ENCODE measurements at places on chromosomes 4 and X. TPM values are rescaled to one million over a fixed set of nuclear protein-coding genes. Genes with fewer than 3 reads are reported as not detected.

The CYLC1 gene
- not detected for total RNA-seq

The PFKFB1 gene
- total RNA-seq, result 0.53 TPM

GRCh38 chr4:25484243-25484721 lies 107.2 kb downstream of the ANAPC4 start:
- no peak for DNase-seq

- DNase-seq, result no peak
Measured at GRCh38 chr4:110621328-110621812, 1.5 kb downstream of the PITX2 start.

GRCh38 chr4:29081234-29081955 lies 1638.8 kb upstream of the PCDH7 start:
- DNase-seq, result no peak

The SPANXN4 gene
- not detected for total RNA-seq

DNA sequence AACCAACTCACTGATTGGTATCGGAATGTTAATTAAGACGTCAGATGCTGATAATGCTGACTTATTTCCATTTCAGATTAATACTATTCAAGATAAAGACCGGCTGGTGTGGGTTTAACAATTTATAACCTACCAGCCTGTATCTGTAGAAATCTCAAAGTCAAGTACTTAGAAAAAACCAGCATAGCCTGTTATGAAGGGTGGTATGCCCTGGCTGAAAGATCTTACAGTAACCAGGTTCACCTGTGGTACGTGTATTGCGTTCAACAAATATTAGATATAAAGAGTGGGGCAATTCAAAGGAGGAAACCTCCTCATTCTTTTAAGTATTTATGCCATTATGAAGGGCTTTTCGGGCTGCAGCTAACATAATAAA lies 240.8 kb upstream of the ANXA3 start:
- DNase-seq, result no peak

The CCDC110 gene
- total RNA-seq, result 0.10 TPM

- DNase-seq, result no peak
Measured at GRCh38 chr4:184280137-184280536, 62.5 kb upstream of the ENPP6 start.

GRCh38 chr4:156941940-156942548 lies 29.6 kb downstream of the PDGFC start:
- no peak for DNase-seq

- no peak for DNase-seq
Measured at GRCh38 chr4:80085081-80085480, 12.1 kb upstream of the ANTXR2 start.

The LRAT gene
- total RNA-seq, result not detected

DNA sequence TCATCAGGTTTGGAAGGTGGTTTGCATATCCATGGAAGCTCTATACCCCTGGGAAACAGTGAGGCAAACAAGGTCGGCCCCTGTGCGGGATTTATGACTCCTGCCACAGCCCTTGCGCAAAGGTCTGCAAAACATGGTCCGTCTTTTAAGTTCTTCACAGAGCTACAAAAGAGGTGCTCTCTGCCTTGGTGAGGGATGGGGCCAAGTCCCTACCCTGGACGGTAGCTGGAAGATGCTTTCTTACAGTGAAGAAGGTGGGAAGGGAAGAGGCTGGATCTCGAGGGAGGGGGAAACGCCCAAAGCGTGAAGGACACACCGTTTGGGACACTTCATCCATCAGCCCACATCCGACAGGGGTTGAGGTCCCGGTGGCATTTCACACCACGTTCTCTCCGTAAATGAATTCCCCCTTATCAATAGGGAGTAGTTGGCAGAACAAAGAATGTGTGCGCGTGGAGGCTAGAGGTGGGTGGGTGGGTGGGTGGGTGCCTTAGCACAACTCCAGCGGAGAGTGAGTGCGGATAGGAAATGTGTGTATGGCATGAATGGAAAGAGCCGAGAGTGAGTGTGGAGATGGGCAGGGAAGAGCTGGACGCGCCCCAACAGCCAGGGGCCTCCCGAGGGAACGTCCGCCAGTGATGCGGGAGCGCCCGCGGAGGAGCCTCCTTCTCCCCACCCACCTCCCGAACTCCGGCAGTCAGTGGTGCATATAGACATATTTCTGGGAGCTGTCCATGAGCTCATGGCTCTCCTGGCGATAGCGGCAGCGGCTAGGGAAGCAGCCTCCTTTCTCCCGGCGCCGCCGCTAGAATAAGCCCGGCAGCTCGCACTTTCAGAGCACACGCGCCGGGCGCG lies 68.3 kb downstream of the LARP7 start:
- DNase-seq, result no peak

- DNase-seq, result no peak
Measured at GRCh38 chr4:101708293-101709039, 82.1 kb upstream of the BANK1 start.

The NOA1 gene
- 25.0 TPM for total RNA-seq

The WDR45 gene
- 28.9 TPM for total RNA-seq

The MAMLD1 gene
- 2.2 TPM for total RNA-seq

- DNase-seq, result no peak
Measured at GRCh38 chrX:50281253-50281652, 76.7 kb downstream of the CCNB3 start.

The NAA15 gene
- 95.8 TPM for total RNA-seq

GRCh38 chr4:184955636-184956035 lies 62.7 kb upstream of the HELT start:
- no peak for DNase-seq

The ITGB1BP2 gene
- 4.8 TPM for total RNA-seq

DNA sequence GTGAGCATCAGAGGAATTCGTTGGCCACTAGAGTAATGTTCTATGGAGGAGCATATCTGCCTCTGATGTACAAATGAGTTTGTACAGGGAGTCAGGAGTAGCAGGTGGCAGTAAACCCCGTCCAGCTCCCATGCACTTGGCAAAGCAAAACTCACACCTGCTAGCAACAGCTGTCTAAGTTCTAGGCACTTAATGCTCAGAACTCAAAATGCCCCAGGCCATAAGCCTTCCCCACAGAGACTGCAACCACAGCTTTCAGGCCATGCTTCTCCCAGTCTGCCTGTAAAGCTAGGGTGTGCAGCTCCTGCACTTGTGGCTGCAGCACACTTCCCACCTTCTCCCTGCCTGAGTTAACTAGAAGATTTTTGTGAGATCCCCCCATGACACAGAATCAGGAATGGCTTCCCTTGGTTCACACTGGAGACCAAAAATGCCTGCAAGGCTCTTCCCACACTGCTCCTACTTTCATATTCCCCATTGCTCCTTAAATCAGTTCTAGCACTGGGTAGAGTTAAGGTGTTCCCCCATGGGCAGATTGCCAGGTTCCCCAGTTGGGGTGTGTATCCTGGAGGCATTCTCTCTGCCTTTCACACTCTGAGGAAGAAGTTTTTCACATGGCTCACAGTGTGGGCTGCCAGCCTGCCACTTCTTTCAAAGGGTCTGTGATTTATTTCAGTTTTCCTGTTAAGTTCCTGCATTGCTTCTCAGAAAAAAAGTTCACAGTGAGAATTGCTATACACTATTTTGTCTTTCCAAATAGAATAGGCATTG lies 189.9 kb downstream of the STPG2 start:
- no peak for DNase-seq

DNA sequence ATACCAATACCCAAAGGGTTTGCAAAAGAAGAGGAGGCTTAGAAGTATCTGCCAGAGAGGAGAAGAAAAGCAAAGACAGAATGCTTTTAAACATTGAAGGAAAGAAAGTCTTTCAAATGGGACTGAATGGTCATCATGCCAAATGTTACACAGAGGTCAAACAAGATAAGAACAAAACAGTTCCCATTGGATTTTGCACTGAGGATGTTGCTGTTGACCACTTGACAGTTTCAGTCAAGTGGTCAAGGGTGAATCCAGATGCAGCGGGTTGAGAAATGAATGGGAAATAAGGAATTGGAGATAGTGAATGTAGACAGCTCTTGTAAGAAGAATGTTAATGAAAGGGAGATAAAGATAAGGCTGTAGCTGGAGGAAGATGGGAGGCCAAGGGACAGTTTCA lies 64.8 kb upstream of the FGG start:
- no peak for DNase-seq

The STK32B gene
- not detected for total RNA-seq

- no peak for DNase-seq
Measured at GRCh38 chrX:77433001-77433400, 14.2 kb upstream of the FGF16 start.

DNA sequence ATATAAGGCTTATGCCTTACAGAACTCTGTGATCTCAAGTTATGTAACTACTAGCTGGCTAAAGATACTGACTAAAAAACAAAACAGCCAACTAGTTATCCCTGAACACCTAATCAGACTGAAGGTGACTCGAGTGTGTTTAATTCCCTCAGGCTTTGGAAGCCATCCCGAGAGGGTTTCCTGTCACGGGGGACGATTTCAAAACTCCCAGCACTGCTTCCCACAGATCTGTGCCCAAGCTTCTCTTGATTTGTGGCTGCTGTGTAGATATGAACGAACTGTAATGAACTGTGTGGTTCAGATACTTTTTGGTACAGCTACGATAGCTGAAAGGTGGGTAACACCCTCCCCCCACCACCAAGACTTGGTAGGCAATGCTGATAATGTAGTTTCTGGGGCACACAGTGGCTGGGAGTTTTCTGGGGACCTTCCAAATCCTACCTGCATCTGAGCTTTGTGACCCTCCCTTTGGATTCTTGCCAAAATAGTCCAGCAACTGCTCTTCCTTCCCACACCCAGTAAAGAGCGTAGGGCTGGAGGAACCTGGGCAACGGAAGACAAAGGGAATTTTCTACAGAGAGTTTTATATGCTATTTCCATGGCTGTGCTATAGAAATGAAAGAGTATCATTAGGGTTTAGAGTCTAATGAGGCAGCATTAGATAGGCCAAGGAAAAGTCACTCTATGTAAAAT lies 148.8 kb downstream of the MGST2 start:
- no peak for DNase-seq

The FRMD7 gene
- not detected for total RNA-seq

DNA sequence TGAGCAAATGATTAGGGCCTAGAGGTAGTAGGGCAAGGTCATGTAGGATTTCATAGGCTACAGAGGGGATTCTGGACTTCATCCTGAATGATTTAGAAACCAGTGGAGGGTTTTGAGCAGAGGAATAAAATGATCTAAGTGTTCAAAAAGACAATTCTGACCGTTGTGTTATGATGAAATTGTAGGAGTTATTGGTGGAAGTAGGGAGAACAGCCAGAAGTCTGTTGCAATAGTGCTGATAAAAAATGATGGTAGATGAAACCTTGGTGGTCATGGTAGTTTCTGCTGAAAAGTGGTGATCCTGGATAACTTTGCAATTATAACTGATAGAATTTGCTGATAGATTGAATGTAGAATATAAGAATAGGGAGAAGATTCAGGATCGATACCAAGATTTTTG lies 60.2 kb downstream of the MID1IP1 start:
- DNase-seq, result no peak

The SLC30A9 gene
- 48.3 TPM for total RNA-seq
